ENCODE measurements at places on chromosomes 2 and 18.

DNA sequence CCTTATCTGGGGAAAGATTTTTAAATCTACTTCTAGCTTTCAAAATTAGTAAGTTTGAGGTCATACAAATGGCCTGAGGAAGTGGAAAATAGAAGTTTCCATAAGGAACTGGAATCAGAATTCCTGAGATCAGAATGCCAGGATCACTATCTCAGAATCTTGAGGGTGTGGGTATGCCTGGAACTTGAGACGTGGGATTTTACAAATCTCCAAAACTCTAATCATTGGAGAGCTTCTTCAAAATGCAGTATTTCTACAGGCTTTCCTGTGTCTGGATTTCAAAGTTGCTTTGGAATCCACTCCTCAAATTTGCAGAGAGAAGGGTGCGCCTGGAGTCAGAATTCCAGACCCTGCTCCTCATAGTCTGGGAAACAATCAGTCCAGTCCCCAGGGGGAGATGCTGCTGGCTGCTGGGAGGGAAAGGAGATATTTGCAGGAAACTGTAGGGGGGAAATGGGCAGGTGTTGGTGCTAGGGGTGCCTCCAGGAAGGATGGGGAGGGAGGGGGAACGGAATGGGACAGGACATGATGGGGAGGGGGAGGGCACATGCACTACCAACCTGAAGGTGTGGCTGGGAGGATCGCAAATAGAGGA lies 31.0 kb upstream of the CATIP start:
- no peak for DNase-seq

DNA sequence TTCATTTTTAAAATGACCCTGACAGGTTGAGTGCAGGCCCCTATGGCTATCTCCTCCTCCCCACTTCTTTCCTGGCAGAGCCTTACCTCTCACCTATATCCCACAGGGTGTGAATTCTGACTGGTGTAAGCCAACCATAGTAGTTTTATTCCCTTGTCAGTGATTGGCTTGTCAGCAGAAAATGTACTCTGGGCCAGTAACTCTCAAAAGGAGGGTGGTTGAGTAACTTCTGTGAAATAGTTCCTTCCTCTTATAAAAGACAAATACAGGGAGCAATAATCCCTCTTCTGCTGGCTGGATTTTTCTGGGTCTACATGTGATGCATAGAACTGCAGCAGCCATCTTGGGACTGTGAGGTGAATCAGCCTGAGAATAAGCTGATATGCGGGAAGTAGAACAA lies 83.4 kb downstream of the RAPH1 start:
- DNase-seq = no peak

DNA sequence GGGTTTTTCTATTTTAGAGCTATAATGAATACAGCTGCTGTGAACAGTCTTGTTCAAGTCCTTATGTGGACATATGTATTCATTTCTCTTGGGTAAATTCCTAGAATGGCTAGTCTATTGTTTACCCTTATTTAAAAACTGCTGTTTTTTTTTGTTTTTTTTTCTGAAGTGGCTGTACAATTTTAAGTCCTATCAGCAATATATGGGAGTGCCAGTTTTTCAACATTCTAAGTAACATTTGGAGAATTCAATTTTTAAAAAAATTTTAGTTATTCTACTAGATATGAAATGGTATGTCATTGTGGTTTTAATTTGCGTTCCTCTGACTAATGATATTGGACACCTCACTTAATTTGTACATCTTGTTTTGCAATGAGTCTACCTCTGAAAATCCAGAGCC lies 349.7 kb downstream of the SATB2 start:
- DNase-seq = no peak

- DNase-seq = no peak
These were observed 30.1 kb upstream of the GALNT14 start for GRCh38 chr2:31168291-31168690.

- no peak for DNase-seq
These were observed 126.7 kb downstream of the OSBPL1A start for GRCh38 chr18:24270937-24271380.

GRCh38 chr2:65671670-65672242 lies 239.4 kb upstream of the SPRED2 start:
- DNase-seq = no peak

GRCh38 chr2:218851286-218851685 lies 8.3 kb upstream of the WNT6 start:
- DNase-seq = no peak

DNA sequence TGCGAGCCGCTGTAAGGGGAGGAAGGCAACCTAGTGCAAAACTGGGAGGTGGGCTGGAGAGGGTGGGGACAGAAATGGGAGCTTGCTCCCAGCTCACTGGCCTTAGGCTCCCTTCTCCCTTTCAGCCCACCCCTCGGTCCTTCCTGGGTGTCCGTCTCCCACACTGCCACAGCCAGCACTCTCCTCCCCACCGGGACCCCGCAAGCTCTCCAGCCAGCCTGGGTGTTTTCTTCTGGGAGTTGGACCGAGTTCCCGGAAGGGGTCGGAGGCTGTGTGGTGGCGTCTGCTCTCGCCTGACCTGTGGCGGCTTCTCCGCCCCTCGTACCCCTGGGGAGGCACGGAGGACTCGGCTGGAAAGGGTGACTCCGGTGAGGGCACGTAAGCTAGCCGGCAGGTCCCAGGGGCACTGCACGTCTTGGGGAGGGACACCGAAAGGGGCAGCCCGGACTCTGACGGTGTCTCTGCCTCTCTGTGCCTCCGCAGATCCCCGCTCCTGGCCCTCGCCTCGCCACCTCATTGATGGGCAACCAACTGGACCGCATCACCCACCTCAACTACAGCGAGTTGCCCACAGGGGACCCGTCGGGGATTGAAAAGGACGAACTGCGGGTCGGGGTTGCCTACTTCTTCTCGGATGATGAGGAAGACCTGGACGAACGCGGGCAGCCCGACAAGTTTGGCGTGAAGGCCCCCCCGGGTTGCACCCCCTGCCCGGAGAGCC lies 1.1 kb downstream of the LRATD1 start:
- peak; percentile 6 for DNase-seq

DNA sequence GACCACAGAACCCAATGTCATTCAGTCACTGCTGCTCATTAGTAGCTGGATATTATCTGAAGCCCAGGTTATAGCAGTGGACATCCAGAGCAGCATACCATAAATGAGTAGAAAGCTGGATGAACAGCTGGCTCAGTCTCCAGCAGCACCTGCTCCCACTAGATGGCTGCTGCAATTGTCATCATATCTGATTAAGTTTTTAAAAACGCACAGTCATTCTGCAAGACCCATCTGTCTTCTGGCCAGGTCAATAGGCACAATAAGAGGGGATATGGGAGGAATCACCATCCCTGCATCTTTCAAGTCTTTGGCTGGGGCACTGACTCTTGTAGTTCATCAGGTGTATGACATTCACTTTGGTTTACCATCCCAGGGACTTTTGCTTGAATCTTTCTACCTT lies 55.1 kb upstream of the XDH start:
- no peak for DNase-seq

DNA sequence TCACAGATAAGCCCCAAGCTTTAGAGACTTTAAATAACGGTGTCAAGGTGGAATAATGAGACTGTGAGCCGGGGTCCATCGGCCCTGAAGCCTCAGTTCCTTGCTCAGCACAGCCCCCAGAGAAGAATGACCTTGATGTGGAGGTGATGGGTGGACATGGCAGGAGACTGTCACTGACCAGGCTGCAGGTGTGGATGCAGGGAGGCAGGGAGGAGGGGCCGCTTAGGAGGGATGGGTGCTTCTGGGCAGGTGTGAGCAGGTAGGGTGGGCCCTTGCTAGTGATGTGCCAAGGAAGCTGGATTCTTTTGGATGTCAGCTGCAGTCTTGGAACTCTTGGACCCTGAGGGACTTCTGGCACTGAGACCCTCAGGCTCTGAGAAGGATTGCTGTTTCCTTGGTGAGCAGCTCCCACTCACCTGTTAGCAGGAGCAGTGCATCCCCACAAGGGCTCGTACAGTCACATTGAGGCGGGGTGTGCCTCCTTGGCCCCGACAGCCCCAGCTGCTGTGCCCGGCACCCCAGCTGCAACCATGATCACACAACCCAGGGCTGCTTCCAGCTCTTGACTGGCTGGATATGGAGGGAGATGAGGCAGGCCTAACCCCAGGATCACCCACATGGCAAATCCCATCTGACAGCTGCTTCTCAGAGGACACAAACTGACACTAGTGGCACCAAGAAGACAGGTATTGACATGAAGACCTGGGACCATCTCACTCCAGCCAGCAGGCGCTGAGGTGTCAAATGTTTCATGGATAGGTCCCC lies 209.8 kb upstream of the HDAC4 start:
- DNase-seq = no peak

DNA sequence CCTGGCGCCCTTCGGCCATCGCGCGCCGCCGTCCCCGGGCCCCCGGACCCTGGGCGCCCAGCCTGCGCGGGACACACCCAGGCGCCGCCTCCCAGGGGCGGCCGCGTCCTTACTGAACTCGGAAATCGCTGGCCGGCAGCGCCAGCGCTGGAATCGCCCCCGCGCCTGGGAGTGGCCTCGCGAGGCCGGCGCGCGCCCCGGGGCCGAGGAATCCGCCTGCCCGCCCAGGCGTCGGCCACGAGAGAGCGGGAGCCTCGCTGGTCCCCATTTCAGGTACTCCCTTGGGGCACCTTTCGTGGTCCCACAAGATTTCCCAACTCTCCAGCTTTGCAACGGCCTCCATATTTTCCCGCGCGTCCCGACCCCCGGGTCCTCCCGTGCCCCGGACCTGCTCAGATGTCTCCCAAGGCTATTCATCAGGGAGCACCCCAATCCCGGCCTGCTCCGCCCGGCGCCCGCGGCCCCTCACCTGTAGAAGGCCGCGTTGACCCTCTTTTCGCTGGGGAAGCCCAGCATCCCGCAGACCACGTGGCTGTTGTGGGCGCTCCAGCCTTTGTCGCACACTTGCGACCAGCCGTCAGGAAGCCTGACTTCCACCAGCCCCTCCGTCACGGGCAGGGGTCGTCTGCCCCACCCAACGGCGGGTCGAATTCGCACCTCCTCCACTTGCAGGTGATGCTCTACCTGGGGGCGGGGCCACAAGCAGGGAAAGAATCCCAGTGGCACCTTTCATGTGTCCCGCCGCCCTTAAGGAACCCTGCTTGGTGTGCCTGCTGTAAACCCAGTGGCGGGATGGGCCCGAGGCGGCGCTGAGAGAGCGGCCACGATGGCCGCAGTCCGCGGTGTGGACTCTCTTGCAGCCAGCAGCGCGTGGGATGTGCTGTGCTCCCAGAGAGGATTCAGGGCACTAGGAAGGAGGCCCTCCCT lies 4.6 kb downstream of the LOXL3 start:
- peak; percentile 32 for DNase-seq

DNA sequence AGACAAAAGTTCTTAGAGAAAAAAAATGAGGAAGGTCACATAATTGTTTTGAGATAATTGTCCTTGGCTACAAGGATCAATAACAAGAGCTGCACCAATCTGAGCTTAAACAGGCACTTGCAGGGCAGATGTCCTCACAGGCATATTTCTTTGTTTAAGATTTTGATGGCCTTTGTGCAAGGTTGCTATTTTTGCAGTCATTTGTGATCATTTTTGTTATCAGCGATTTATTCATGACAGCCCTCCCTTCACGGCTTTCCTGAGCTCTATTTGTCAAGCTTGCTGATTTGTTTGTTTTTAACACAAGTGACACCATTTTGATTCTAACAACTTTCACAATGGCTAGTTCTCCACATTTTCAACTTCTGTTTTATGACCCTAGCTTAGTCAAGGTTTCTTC lies 418.6 kb upstream of the REG3G start:
- no peak for DNase-seq

- no peak for DNase-seq
These were observed 10.9 kb downstream of the WDR7 start for GRCh38 chr18:56662063-56662408.

DNA sequence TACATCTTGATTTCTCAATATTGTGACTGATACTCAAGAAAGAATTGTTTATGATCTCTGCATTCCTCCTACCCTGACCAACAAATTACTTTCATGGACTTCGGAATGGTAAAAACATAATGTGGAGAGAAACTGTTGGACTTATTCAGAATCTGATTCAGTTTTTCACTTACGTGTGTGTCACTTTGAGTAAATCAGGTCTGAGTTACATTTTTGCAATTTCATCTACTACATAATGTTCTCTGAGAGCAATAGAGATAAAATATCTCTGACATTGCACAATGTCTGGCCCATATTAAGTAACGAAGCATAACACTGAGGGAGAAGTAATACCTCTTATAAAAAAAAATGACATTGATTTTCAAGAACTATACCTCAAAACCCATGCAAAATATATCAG lies 1337.9 kb upstream of the CHAC2 start:
- no peak for DNase-seq

GRCh38 chr2:204686406-204686805 lies 141.1 kb downstream of the PARD3B start:
- DNase-seq = no peak

DNA sequence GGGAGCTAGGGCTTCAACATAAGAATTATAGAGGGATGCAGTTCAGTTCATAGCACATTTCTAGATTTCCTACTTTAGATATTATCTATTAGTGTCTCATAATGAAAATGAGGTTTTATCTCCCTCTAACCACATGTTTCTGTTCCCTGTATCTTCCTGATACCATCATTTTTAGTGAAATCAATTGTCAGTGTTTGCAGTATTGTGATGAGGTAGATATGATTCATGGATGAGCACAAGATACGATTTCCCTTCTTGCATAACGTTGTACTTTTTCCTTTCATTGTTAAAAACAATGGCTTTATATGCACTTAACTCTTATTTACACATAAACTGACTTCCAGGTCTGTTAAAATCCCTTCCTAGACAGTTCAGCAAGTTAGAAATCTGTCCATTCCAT lies 211.4 kb downstream of the ZBTB7C start:
- no peak for DNase-seq

- DNase-seq = no peak
These were observed 81.3 kb upstream of the SETBP1 start for GRCh38 chr18:44599412-44599811.

GRCh38 chr2:235050980-235051351 lies 99.1 kb downstream of the SH3BP4 start:
- peak; percentile 90 for DNase-seq

GRCh38 chr18:67200665-67201064 lies 315.9 kb downstream of the DSEL start:
- no peak for DNase-seq

GRCh38 chr2:174594456-174594855 lies 3.1 kb downstream of the WIPF1 start:
- DNase-seq = no peak

DNA sequence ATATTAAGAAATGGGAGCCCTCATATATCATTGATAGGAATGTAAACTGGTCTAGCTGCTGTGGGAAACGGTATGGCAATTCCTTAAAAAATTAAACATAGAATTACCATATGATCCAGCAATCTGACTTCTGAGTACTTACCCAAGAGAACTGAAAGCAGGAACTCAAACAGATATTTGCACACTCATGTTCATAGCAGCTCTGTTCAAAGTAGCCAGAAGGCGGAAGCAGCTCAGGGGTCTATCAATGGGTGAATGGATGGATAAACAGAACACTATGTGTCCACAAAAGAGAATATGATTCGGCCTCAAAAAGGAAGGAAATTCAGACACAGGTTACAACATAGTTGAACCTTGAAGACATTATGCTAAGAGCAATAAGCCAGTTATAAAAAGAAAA lies 135.7 kb upstream of the NDUFV2 start:
- no peak for DNase-seq

GRCh38 chr2:227528803-227529202 lies 56.8 kb downstream of the AGFG1 start:
- no peak for DNase-seq
